ENCODE measurements at places on chromosomes 1 and 21. TPM values are rescaled to one million over a fixed set of nuclear protein-coding genes. Genes with fewer than 3 reads are reported as not detected.

Gene MFSD2A
- polyA plus RNA-seq, result 2.5 TPM

Gene RGS2
- 40.7 TPM for polyA plus RNA-seq

Gene FAM78B
- 1.1 TPM for polyA plus RNA-seq

Gene PDZK1IP1
- polyA plus RNA-seq, result 42.8 TPM

Gene SPATA6
- polyA plus RNA-seq, result 15.5 TPM

Gene RHOU
- polyA plus RNA-seq, result 18.1 TPM

Gene PERM1
- polyA plus RNA-seq, result not detected

Gene LENEP
- 0.37 TPM for polyA plus RNA-seq

Gene PADI1
- not detected for polyA plus RNA-seq

GRCh38 chr1:63980740-63981407 lies 207.1 kb downstream of the ROR1 start:
- no peak for DNase-seq

DNA sequence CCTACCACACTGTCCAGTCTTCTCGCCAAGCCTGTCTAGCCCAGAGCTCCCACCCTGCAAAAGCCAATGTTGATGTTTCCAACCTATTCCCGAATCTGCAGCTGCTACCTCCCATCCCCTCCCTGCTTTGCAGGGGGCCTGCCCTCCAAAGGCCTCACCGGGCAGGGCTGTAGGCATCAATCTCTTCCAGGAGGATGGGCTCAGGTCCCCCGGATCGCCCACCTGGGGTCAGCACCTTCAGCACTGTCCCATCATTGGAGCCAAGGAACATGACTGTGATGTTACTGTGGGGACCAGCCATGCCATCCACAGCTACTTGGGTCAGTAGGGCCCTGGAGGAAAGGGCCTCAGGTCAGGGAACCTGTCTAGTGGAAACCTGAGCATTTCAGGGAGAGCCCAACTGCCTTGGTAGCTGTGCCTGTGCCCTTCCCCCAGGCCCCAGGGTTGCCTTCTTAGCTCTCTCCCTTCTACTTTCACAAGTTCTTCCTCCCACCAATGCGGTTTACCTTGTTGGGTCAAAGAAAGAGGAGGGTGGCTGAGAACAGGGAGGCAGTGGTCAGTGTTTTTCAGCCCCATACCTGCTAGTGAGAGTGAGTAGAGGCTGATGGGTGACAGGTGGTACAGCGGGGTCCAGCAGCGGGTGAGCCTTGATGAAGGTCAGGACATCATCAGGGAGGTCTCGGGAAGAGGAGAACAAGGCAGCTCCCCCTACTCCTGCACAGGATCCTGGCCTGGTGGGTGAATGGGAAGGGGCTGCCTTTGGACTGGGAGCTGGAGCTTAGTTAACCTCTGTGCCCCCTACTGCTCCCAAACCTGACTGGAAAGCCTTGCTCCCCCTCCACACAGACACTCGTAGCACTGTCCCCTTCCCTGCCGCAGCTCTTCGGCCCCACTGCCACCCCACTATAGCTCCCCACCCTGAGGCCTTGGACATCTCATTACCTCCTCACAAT lies 10.7 kb downstream of the SEMA6C start:
- no peak for DNase-seq

DNA sequence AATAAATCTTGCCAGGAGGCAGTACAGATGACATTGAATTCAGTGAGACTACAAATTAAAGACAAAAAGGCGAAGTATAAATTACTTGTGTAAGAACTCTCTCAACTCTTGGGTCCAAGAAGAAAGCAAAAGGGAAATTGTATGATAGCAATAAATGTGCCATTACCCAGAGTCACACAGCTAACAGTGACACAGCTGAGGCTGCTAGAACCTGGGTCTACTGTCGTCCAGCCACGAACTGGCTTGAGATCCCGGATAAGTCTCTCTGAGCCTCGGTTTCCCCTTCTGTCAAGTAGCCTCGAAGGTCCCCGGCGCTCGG lies 362 bp upstream of the ROR1 start:
- no peak for DNase-seq

GRCh38 chr1:189350983-189351616 lies 1126.6 kb downstream of the BRINP3 start:
- no peak for DNase-seq

- no peak for DNase-seq
Observed at GRCh38 chr1:245762396-245762910, 607.7 kb downstream of the KIF26B start.

- no peak for DNase-seq
Observed at GRCh38 chr1:153447498-153448170, 12.8 kb downstream of the S100A7 start.

DNA sequence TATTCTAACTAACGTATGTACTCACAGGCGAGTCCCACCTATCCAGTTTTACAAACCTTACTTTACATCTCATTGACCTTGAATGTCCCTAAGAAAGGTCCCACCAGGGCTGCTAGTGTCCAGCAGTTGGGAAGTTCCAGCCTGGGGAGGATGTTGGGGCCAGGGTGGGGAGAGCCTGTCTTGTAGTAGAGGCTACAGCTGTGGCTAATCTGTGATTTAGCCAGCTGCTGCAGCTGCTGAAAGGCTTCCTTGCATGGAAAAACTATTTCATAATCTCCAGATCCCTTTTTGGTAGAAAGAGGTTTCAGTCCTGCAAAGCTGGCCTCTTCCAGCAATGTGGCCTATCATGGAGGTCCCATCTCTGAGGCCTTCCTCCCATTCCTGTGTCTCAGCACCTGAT lies 23.1 kb downstream of the TNN start:
- no peak for DNase-seq

DNA sequence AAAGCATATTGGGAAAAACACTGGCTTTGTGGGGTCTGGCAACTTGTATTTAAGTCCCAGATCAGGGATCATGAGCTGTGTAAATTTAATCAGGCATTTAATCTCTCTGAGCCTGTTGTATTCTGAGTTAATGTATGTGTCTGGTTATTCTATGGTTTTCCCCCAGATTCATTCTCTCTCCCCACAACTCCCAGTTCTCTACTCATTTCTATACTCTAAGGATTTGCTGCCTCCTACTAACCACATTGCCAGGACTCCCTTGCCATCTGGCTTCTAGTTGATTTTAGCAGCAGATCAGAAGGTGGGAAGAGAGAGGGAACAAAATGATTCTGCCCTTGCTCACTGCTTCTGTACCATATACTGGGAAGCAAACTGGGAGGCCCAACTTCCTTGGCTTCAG lies 31.4 kb upstream of the S1PR1 start:
- DNase-seq, result no peak

- no peak for DNase-seq
Observed at GRCh38 chr1:84668185-84668584, 22.1 kb downstream of the SSX2IP start.

DNA sequence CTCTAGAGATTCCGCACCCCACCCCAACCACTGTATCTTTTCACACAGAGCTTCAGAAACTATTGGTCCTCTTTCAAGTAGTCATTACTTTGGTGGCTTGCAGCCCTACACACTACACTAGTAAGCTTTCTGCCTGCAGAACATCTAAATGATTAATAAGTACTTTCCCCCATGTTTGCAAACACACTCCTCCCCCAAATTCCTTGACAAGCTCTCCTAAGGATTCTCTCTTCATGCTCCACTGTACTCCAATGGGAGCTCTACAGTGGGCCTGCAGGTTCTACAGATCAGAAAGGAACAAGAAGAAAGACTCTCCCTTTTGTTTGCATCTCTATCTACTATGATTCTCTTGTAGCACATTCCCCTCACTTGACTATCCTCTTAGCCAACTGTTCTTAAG lies 16.3 kb upstream of the NUF2 start:
- DNase-seq, result no peak

GRCh38 chr1:234176000-234176399 lies 197.3 kb upstream of the COA6 start:
- DNase-seq, result no peak

DNA sequence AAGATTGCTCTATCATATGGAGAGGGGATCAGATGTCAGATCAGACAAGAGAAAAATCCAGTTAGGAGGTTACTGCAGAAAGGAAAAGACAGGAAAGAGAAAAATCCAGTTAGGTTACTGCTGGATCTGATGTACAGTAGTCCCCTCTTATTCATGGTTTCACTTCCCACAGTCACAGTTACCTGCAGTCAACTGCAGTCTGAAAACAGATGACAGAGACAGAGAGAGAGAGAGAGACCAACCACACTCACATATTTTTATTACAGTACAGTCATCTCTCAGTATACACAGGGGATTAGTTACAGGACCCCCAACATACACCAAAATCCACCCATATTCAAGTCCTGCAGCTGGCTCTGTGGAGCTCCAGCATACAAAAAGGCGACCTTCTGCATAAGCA lies 29.3 kb downstream of the NUP133 start:
- DNase-seq, result no peak

DNA sequence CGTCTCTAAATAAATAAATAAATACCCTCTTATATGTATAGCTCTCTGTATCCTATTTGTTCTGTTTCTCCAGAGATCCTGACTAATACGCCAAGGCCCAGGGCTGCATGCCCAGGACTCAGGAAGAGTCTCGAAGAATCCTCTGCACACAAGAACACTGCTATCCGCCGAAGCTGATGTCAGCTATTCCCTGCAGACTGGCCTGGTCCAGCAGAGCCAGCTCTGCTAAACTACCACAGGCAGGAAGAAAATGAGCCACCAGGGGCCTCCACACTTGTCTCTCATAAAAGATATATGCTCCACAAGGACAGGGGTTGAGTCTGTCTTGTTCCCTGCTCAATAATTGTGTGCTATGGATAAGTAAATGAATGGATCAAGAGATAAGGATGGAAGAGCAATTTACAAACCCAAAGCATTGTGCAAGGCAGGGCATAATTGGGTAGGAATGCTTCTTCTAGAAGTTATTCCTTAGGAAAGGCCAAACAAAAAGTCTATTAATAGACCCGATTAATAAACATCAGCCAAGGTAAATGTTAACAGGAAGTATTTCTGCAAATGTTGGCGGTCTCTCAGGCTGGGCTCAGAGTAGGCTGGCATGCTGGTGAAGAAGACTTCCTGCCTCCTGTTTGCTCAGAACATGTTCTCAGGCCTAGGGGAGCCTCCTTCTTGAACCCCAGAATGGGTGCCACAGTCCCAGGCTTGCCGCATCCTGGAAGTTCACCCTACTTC lies 26.3 kb upstream of the MAN1C1 start:
- DNase-seq, result no peak

GRCh38 chr1:201050515-201051277 lies 27.2 kb upstream of the KIF21B start:
- DNase-seq, result no peak

GRCh38 chr1:216032961-216033614 lies 390.2 kb downstream of the USH2A start:
- no peak for DNase-seq
